ENCODE measurements at places on chromosomes 1 and 21. TPM values are rescaled to one million over a fixed set of nuclear protein-coding genes. Genes with fewer than 3 reads are reported as not detected.

The OR2T11 gene
- total RNA-seq: not detected

The KLF17 gene
- total RNA-seq: under 0.01 TPM

The ILDR2 gene
- total RNA-seq: 20.9 TPM

The GBP6 gene
- total RNA-seq: 0.25 TPM

The NKAIN1 gene
- total RNA-seq: 27.0 TPM

Measured in temporal lobe (tissue), 4 donors.